ENCODE measurements at places on chromosomes 3 and 15.
A peak's percentile ranks its signal among the peaks of the same experiment; 100 is the strongest.

DNA sequence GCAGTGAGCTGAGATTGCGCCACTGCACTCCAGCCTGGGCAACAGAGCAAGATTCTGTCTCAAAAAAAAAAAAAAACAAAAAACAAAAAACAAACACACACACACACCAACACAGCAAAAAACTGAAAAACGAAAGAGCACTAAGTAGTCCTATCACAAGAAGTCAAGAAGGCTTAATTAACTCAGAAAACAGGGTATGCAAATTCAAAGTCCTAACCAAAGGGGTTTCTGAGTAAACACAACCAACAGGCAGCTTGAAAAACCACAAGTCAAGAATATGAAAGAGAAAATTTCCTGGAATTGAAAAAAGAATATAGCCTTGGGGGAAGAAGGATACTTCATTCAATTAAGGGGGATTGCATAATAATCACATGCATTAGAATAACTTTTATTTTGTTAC is 37.7 kb upstream of the PARP14 start:
- DNase-seq: no peak

GRCh38 chr3:139198929-139199328 is 144.9 kb upstream of the MRPS22 start:
- DNase-seq: no peak

DNA sequence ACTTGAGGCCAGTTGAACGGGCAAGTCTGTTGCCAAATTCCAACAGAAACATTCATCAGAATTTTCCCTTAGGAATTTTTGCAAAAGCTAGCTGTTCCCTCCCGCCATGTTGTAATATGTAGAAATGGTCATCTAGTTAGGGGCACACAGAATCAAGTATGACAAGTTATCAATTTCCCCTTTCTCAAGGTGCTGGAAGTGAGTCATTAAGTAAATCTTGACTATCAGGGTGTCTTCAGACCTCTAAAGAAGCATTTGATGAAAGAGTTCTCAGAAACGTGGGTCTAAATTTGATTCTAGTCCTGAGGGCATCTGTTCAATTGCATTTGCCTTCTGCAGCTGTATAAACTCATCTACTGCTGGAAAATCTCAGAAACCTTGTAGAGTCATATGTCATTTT is 123.4 kb upstream of the FRMD4B start:
- no peak for DNase-seq

- DNase-seq: peak; percentile 32
Observed at GRCh38 chr15:45253330-45253729, 1.3 kb downstream of the SLC28A2 start.

DNA sequence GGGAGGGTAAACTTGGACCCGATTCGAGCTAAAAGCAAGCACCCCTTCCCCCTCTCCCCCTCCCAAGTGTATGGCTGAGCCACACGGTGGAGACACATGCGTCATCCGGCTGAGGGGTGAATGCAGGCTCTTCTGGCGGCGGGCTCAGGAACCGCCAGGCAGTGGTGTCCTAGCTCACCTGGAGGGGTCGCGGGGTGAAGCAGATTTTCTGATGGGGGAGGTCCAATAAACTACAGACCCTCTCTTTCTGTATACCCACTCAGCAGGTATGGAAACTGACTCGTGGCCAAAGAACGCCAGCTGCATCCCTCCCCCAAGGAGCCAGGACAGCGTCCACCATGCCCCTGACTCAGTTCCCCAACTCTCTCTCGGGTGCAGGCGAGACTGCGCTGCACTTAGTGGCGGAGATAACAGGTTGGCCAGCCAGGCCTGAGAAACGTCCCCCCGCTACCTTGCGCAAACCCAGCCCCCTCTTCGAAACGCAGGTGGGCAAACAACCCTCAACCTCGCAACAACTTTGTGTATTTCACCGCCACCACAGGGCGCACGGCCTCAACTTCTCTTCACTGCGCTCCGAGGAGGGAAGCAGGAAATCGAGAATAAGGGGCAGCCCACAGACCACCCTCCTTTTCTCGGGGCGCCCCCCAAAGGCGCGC is 1.3 kb downstream of the MAGI1 start:
- peak; percentile 56 for DNase-seq

GRCh38 chr3:13824521-13825310 is 55.2 kb downstream of the WNT7A start:
- no peak for DNase-seq

GRCh38 chr3:141060327-141060726 is 9.2 kb downstream of the SPSB4 start:
- no peak for DNase-seq

Data from left colon (tissue), 2 donors.